ENCODE measurements at places on chromosomes 5 and 9. TPM values are rescaled to one million over a fixed set of nuclear protein-coding genes. Genes with fewer than 3 reads are reported as not detected.

GRCh38 chr9:2210201-2210600, 195.1 kb downstream of the SMARCA2 start:
- no peak for DNase-seq
- no peak overlapping the region for H3K27ac ChIP-seq
- H3K4me1 ChIP-seq, result no peaks in the 10 kb centered on the region
- no peak overlapping the region for H3K4me3 ChIP-seq

GRCh38 chr5:54013556-54014194, 296.7 kb downstream of the ARL15 start:
- H3K36me3 ChIP-seq, result no peaks in the 10 kb centered on the region
- no peak overlapping the region for H3K27ac ChIP-seq
- H3K27me3 ChIP-seq, result no peaks in the 10 kb centered on the region
- no peak overlapping the region for H3K4me3 ChIP-seq
- no peaks in the 10 kb centered on the region for H3K4me1 ChIP-seq

Gene TSSK1B
- total RNA-seq, result 0.10 TPM

Gene SPACA9
- 10.1 TPM for total RNA-seq

GRCh38 chr9:123113185-123113584, 79.7 kb downstream of the GPR21 start:
- DNase-seq, result no peak
- no peak overlapping the region for H3K4me3 ChIP-seq
- peaks cover 48% of the 10 kb centered on the region for H3K36me3 ChIP-seq
- H3K27ac ChIP-seq, result no peak overlapping the region
- H3K27me3 ChIP-seq, result no peaks in the 10 kb centered on the region

DNA sequence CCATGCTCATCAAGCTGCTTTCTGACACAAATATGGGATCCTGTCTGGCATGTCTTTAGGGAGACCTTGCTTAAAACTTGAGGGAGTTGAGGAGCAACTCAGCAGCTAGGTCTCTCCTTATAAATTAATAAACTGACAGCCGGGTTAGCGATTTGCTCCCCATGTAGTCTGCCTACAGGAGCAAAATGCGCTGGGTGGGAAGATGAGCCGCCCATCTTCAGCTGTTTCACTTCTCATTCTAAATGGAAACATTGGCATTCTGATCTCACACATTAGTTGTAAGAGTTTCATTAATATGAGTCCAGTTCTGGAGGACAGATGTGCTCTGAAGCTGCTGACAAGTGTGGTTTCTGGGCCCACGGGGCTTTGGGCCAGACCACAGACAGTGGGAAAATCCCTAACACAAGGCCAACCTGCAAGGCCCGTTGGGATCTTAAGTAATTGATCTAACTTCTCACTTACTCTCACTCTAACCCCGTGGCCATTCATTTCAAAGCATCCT, 197.0 kb downstream of the MCTP1 start:
- no peak overlapping the region for H3K4me3 ChIP-seq
- H3K4me1 ChIP-seq, result no peaks in the 10 kb centered on the region
- H3K36me3 ChIP-seq, result no peaks in the 10 kb centered on the region
- no peaks in the 10 kb centered on the region for H3K27me3 ChIP-seq

GRCh38 chr5:61272688-61273087, 59.4 kb upstream of the ZSWIM6 start:
- peaks cover 4% of the 10 kb centered on the region for H3K4me1 ChIP-seq
- H3K36me3 ChIP-seq, result no peaks in the 10 kb centered on the region
- H3K4me3 ChIP-seq, result no peak overlapping the region
- H3K27ac ChIP-seq, result no peak overlapping the region

- no peak overlapping the region for H3K27ac ChIP-seq
- H3K4me3 ChIP-seq, result no peak overlapping the region
- H3K4me1 ChIP-seq, result no peaks in the 10 kb centered on the region
- DNase-seq, result no peak
- no peaks in the 10 kb centered on the region for H3K36me3 ChIP-seq
Measured at GRCh38 chr5:145660897-145661640, 174.1 kb downstream of the PRELID2 start.

GRCh38 chr5:178651046-178651810, 24.4 kb upstream of the CLK4 start:
- DNase-seq, result no peak
- H3K27me3 ChIP-seq, result no peaks in the 10 kb centered on the region
- H3K4me1 ChIP-seq, result no peaks in the 10 kb centered on the region
- no peak overlapping the region for H3K27ac ChIP-seq

GRCh38 chr9:72649127-72649442, 127.7 kb downstream of the TMC1 start:
- no peak overlapping the region for H3K27ac ChIP-seq
- no peak overlapping the region for H3K4me3 ChIP-seq
- H3K27me3 ChIP-seq, result no peaks in the 10 kb centered on the region
- DNase-seq, result no peak
- no peaks in the 10 kb centered on the region for H3K36me3 ChIP-seq
- no peaks in the 10 kb centered on the region for H3K4me1 ChIP-seq

- H3K27ac ChIP-seq, result no peak overlapping the region
- H3K4me3 ChIP-seq, result no peak overlapping the region
- DNase-seq, result no peak
- peaks cover 17% of the 10 kb centered on the region for H3K4me1 ChIP-seq
Measured at GRCh38 chr9:137402746-137403145, 20.2 kb downstream of the EXD3 start.

Gene RPS23
- total RNA-seq, result 1,757 TPM

Gene PTAR1
- 158 TPM for total RNA-seq

DNA sequence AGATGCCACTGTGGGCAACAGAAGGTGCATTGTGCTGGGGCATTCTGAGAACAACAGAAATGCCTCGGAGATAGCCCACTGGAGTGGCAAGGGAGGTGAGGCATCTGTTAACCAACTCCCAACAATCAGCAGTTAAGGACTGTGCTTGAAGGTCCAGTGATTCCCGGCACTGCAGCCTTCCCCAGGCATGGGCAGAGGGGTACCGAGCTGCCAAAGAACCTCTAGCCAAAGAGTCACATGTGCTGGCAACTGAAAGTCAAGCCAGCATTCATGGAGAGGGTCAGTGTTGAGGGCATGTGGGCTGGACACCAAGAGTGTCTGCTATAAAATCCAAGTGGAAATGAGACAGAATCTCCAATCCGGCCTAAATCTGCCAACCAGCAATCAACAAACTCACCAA, 149.6 kb downstream of the ASTN2 start:
- H3K4me3 ChIP-seq, result no peak overlapping the region
- no peak overlapping the region for H3K27ac ChIP-seq
- no peaks in the 10 kb centered on the region for H3K27me3 ChIP-seq
- no peaks in the 10 kb centered on the region for H3K4me1 ChIP-seq
- no peak for DNase-seq

DNA sequence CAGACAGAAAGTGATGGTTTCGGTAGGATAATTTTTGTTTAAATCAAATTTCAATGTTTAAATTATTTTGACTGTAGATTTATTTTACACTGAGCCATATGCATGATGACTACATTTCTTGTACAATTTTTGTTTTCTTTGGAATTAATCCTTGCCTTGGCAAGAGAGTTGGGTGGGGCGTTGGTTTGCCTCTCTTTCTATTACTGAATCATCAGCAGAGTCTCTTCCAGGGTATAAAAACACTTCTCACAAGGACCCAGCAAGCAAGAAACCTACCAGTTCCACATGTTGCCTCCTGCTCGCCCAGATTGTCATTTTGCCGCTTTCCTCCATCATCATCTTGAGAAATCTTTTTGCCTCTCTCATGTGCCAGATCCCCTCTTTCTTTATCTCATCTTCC, 455.0 kb upstream of the DMAC1 start:
- DNase-seq, result no peak
- H3K4me3 ChIP-seq, result no peak overlapping the region
- no peak overlapping the region for H3K27ac ChIP-seq
- H3K4me1 ChIP-seq, result no peaks in the 10 kb centered on the region
- no peaks in the 10 kb centered on the region for H3K27me3 ChIP-seq

DNA sequence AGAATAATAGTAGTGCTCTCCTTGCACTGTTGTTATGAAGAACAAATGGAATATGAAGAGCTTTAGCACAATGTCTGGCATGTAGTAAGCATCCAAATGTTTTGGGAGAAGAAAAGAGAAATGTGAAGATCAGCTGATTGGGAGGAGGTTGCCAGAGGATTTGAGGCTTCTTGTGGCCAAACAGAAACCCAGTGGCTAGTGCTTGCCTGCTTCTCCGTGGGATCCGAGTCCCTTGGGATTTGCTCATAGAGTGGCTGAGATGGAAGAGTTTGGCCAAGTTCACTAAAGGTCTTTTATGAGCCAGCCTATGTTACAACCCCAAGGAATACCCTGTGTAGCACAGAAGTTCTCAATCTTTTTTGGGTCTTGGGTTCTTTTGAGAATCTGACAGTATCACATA, 86.0 kb downstream of the ANGPTL2 start:
- peak overlapping the region; percentile 50 for H3K27ac ChIP-seq
- DNase-seq, result no peak
- H3K36me3 ChIP-seq, result peaks cover 3% of the 10 kb centered on the region
- peaks cover 19% of the 10 kb centered on the region for H3K4me1 ChIP-seq
- H3K4me3 ChIP-seq, result no peak overlapping the region
- H3K27me3 ChIP-seq, result no peaks in the 10 kb centered on the region

GRCh38 chr9:32258482-32258881, 126.0 kb upstream of the ACO1 start:
- no peaks in the 10 kb centered on the region for H3K4me1 ChIP-seq
- no peak overlapping the region for H3K4me3 ChIP-seq
- H3K27me3 ChIP-seq, result no peaks in the 10 kb centered on the region

Data from spinal cord (tissue), 10 donors.